Stimulated activated CD8-positive, alpha-beta memory T cell treated with anti-CD3 and anti-CD28 coated beads, Interleukin-15, amount 100 ng/mL, for 4 hours (primary cell): ENCODE measurements at places on chromosomes 2 and 18.

DNA sequence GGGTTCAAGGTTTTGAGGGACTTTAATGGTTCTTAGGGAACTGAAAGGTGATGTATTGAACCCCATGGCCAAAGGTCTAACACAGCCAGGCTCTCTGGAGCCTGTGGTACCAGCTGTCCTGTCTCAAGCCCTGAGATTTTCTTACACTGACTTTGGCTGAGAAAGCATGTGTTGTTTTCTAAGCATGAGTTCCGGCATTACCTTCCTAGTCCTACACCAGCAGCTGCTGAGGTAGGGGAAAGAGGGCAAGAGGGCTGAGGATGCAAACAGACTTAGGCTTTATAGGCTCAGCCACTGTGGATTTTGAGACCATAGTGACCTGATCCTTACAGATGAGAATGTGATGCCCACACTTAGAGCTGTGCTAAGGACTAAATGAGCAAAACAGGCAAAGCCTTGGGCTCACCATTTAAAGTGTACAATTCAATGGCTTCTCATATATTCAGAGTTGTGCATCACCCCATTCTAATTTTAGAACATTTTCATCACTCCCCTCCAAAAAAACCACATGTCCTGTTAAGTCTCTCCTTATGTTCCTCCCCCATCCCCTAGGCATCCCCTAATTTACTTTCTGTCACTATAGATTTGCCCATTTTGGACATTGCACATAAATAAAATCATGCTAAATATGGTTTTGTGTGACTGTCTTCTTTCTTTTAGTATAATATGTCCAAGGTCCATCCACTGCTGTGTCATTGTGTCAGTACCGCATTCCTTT is 99.7 kb upstream of the OTOS start:
- DNase-seq, result no peak

DNA sequence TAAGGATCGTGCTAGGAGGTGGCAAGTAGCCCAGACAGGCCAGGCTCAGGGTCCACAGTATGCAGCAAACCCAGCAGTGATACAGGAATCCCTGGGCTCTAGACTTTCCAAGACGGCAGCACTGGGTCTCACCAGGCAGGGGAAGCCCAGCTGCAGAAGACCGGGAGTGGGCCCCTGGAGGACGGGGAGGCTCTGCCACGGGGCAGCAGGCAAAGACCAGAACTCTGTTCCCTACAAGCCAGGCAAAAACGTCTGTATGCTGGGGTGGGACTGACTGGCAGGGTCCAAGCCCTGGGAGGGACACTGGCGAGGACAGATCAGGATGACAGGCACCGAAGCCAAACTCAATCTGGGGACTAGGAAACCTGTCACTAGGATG is 98.9 kb upstream of the SEC11C start:
- no peak for DNase-seq

GRCh38 chr2:15890936-15891905 is 49.1 kb upstream of the MYCN start:
- DNase-seq, result no peak

DNA sequence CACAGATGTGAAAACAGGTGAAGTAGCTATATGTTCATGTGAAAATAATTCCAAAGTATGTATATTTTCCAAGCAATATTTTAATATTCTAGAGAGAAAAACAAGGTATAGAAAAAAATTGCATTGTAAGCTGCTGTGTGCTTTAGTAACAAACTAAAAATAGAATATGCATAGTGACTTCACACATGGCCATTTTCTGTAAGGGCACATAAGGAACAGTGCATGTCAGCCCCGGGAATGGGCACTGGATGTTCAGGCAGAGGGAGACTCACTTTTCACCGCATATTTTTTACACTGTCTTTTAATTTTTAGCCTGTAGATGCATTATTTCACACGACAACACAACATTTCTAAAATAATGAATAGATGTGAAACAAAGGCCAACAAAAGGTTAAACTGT is 46.0 kb downstream of the CMPK2 start:
- no peak for DNase-seq

- DNase-seq, result no peak
Measured at GRCh38 chr2:13682540-13683272, 949.8 kb upstream of the LRATD1 start.

- no peak for DNase-seq
Measured at GRCh38 chr2:65062843-65063825, 6.9 kb downstream of the CEP68 start.

DNA sequence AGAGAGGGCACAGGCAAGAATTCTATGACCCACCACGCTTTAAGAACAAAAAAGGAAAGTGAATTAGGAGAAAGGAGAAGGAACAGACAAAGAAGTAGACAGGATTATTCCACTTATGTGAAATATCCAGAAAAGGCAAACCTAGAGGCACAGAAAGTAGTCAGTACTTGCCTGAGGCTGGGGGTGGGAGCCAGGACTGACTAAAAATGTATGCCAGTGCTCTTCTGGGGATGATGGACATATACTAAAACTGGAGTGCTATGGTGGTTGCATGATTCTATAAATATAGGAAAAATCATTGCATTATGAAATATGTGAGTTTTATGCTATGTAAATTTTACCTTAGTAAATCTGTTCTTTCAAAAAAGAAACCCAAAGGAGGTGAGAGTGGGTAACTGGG is 73.9 kb upstream of the TTN start:
- no peak for DNase-seq

DNA sequence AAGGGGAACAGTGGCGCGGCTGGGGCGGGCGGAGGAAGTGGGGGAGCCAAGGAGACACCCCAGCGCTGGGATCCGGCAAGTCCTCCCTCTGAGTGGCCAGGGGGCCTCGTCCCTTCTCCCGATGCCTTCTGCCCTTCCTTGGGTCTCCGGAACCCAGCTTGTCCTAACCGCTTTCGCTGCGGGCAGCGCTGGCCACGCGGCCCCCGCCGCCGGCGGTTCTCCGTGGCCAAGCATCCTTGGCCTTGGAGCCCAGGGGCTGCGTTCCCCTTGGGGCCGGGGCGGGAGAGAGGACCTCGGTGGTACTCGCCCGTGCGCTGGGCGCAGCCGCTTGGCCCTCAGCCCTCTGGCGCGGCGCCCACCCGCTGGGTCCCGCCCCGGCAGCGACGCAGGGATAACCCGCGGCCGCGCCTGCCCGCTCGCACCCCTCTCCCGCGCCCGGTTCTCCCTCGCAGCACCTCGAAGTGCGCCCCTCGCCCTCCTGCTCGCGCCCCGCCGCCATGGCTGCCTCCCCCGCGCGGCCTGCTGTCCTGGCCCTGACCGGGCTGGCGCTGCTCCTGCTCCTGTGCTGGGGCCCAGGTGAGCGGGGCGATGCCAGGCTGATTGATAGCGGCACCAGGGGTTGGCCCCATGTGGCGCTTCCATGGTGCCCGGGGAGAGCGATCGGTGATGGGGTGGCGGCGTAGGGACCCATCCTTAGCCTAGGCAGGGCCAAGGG is 128.7 kb downstream of the UXS1 start:
- DNase-seq, result no peak

- no peak for DNase-seq
Measured at GRCh38 chr2:67900826-67901225, 162.0 kb downstream of the C1D start.

- DNase-seq, result no peak
Measured at GRCh38 chr2:229270551-229271410, at the start of gene PID1. Gene PID1, minus strand, starts transcription at chr2:229271287. Its CDS starts 244 bp downstream, at chr2:229271043.

GRCh38 chr18:12409469-12409868 is 1.7 kb downstream of the PRELID3A start:
- no peak for DNase-seq

- DNase-seq, result no peak
Measured at GRCh38 chr2:46689993-46690392, 210.6 kb downstream of the TMEM247 start.

- DNase-seq, result no peak
Measured at GRCh38 chr2:15713475-15713874, 121.8 kb downstream of the DDX1 start.

- no peak for DNase-seq
Measured at GRCh38 chr2:225083276-225083675, 41.0 kb upstream of the DOCK10 start.

GRCh38 chr18:71797554-71797953 is 746.6 kb downstream of the CBLN2 start:
- DNase-seq, result no peak

- no peak for DNase-seq
Measured at GRCh38 chr2:53450923-53451322, 316.7 kb upstream of the CHAC2 start.
